CD4-positive, alpha-beta T cell treated with Interleukin-2 at 100 ng/mL for 4 hours (primary cell): ENCODE measurements at places on chromosomes 16 and 17.

- DNase-seq = no peak
These were observed 6.0 kb downstream of the TOM1L1 start for GRCh38 chr17:54906683-54907082.

- no peak for DNase-seq
These were observed 173.0 kb downstream of the KATNIP start for GRCh38 chr16:27722892-27723450.

DNA sequence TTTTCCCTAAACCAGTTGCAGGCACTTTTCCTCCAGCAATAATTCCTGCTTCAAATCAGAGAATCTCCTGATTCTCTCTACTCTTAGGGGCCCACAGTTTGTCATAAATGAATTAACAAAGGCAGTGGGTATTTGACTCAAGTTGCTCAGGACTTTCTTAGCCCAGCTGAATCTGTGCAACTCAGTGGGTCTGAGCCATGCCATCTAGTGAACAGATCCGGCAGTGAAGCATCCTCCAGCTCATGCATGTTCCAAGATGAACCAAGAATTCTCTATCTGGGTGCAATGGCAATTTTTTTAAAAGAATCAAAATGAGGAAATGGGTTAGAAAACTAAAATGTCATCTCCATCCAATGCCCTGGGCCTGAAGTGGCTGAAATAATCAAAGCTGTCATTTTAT lies 575.2 kb upstream of the CDH11 start:
- DNase-seq = no peak

GRCh38 chr16:73183611-73184092 lies 135.7 kb upstream of the ZFHX3 start:
- no peak for DNase-seq

DNA sequence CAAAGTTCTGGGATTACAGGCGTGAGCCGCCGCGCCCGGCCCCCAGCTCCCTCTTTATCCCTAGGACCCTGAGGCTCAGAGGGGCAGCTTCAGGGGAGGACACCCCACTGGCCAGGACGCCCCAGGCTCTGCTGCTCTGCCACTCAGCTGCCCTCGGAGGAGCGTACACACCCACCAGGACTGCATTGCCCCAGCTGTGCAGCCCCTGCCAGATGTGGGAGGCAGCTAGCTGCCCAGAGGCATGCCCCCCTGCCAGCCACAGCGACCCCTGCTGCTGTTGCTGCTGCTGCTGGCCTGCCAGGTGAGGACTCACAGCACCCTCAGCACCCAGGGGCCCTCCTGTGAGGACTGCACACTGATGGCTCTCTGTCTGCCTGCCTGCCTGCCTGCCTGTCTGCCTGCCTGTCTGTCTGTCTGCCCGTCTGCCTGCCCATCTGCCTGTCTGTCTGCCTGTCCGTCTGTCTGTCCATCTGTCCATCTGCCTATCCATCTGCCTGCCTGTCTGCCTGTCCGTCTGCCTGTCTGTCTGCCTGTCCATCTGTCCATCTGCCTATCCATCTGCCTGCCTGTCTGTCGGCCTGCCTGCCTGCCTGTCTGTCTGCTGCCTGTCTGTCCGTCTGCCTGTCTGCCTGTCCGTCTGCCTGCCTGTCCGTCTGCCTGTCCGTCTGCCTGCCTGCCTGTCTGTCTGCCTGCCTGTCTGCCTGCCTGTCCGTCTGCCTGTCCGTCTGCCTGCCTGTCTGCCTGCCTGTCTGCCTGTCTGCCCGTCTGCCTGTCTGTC lies 5.0 kb downstream of the GCGR start:
- no peak for DNase-seq

DNA sequence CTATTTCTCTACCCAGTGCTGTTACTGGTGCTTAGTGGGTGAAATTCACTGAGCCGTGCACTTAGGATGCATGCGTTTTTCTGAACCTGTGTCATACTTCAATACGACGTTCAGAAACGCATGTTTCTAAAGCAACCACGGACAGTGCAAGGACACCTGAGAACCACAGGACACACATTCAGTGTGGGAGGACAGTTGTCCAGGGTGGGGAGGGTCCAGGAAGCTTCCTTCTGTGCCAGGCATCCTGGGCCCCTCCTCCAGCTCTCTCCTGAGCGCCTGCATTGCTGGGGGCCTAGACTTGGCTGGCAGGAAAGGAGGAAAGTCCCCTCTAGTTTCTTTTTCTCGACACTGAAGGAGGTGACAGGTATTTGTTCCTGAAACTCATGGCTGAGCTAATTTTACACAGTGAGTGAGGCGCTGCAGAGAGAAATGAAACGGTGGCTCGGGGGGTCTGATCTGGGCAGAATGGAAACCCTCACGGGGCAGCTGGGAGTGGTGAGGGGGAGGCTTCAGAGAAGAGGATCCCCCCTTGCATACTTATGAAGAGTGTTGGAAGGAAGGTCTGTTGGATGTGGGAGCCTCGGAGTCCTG lies 89.9 kb downstream of the IRF8 start:
- no peak for DNase-seq

DNA sequence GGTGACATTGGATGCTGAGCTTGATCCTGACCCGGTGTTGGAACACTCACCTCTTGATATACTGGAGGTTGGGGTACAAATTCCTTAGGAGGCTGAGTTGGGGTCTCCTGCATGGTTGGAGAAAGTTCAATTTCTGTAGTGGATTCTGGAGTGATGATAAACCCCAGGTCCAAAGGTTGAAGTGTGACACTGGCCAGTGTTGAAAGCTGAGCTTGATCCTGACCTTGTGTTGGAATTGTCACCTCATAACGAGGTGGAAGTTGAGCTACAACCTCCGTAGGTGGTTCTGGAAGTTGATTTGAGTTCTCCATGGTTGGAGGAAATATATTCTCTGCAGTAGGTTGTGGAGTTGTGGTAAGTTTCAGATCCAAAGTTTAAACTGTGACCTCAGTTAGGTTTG lies 21.2 kb downstream of the RDM1 start:
- DNase-seq = no peak

- no peak for DNase-seq
These were observed 140.8 kb upstream of the ELAC2 start for GRCh38 chr17:13158494-13159240.
